ENCODE measurements at places on chromosomes 12 and 14.

DNA sequence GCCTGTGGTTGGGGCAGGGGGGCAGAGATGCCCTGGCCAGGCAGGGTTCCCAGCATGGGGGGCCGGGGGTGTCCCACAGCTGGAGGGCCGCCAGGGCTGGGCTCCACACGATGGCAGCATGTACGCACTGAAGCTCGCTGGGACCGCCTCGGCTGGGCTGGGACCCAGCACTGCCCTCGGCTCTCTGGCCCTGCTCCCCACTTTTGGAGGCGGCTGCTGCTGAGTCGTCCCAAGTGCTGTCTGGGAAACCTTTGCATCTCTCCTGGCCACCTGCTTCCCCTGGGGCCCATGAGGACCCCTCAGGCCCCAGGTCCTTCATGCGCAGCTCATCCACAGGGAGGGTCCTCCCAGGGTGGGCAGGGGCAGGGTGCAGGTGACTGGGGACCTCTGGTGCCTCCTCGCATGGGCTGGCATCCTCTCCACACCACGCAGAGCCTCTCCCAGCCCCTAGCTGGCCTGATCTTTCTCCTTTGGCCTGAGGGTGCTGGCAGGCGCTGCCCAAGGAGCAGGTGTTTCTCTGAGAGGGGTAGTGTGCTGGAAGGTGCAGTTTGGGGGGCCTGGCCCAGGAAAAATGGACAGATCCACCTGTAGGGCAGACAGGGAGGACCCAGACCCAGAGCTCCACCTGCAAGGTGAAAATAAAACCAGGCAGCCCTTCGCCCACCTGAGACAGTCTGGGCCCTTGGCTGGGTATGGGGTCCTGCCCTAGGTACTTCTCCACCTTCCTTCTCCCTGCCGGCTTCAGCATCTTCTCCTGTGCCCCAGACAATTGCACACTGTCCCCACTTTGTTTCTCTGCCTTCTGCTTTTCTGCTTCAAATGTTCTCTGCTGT, 46.9 kb downstream of the DLK1 start:
- no peak for DNase-seq

DNA sequence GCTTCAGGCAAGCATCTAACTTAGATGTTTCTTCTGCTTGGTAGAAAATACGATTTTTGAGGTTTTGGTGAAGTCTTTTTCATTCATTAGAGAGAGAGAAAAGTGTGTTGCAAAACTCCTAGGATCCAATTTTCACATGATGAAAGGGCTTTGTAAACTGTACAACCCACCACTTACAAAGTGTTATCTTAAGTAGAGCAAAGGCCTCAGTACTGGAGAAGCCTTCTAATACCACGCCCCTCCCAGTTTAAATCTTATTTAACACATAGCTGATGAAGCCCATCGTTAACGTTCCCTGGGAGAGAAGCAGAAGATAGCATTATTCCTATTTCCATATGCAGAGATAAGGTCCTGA, 869 bp downstream of the APOLD1 start:
- no peak for DNase-seq

DNA sequence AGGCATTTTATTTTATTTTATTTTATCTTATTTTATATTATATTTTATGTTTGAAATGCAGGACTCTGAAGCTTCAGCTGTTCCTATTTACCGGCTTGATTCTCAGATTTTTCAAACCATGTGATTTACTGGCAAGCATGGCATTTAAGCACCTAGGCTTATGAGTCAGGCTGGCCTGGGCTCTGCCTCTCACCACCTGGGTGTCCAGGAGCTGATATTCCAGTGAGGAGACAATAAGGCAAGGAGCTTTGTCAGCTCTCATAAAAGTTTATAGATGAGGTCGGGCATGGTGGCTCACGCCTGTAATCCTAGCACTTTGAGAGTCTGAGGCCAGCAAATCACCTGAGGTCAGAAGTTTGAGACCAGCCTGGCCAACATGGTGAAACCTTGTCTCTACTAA, 2.1 kb downstream of the DAO start:
- no peak for DNase-seq

DNA sequence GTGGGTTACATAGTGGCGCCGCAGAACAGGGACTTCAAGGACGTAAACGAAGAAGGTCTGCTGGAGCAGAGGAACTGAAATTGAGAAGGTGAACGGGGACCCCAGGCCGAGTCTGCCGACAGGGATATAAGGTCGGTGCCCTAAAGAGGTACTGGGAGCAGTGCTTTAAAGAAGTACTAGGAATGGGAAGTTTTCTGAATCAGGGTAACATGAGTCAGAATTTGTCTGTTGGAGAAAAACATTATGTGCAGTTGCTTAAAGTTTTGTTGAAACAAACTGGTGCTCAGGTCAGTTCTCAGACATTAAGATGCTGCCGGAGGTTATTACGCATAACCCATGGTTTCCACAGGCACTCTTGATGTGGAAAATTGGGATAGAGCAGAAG, 14.8 kb upstream of the SLC10A1 start:
- no peak for DNase-seq
